NAMALWA (cell line): ENCODE measurements at places on chromosomes 11 and 22.

DNA sequence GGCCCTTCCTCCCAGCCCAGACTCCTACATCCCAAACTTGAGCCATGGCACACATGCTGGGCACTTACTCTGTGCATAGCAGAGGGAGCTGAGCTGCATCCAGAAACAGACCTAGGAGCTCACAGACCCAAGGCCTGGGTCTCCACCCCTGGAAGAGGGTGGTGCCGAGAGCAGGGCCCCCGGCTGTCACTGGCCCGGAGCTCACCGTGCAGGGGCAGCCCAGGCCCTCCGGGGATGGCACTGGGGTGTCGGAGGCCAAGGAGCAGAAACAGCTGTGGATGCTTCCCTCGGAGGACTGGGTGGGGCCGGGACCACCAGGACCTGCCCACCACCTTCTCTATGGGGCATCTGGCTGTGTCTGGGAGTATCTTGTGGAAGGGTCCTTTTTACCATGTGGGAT lies 4.3 kb upstream of the APOBEC3A start:
- DNase-seq: no peak

- no peak for DNase-seq
Observed at GRCh38 chr11:65087827-65088226, 3.8 kb downstream of the ZFPL1 start.

DNA sequence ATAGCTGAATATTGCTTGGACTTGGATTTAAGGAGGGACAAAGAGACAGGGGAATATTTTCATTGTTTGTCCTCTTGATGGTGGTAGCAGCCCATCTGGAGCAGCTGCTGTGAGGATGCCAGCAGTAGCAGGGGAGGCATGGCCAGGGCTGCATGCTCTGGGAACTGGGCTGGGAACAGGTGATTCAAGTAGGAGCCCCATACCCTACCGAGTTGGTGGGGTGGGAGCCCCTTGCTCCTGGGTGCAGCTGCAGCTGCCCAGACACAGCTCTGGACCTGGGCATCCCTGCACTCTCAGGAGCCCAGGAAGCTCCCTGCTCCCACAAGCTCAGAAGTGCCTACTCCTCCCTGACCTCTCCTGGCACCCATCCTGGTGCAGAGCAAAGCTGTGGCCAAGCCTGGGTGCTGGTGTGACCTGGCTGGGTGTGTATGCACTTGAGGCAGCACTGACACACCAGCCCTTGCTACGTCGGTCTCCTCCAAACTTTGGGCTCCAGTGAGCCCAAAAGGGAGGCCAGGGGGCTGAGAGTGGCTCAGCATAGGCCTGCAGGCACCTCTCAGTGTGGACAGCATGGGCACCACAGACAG lies 341.8 kb upstream of the CCDC179 start:
- no peak for DNase-seq

- no peak for DNase-seq
Observed at GRCh38 chr11:47725442-47726117, 10.4 kb upstream of the AGBL2 start.

- no peak for DNase-seq
Observed at GRCh38 chr11:90803831-90804230, 581.0 kb upstream of the CHORDC1 start.
